ENCODE measurements at places on chromosomes 5 and 9.
A peak's percentile ranks its signal among the peaks of the same experiment; 100 is the strongest.

- DNase-seq, result no peak
Measured at GRCh38 chr5:148957591-148958202, 105.2 kb downstream of the SH3TC2 start.

GRCh38 chr9:134680393-134681060 is 38.9 kb downstream of the COL5A1 start:
- DNase-seq, result no peak

GRCh38 chr5:135438636-135439221 is 8.4 kb downstream of the DCANP1 start:
- DNase-seq, result no peak

- no peak for DNase-seq
Measured at GRCh38 chr5:32135086-32135485, 39.0 kb downstream of the GOLPH3 start.

DNA sequence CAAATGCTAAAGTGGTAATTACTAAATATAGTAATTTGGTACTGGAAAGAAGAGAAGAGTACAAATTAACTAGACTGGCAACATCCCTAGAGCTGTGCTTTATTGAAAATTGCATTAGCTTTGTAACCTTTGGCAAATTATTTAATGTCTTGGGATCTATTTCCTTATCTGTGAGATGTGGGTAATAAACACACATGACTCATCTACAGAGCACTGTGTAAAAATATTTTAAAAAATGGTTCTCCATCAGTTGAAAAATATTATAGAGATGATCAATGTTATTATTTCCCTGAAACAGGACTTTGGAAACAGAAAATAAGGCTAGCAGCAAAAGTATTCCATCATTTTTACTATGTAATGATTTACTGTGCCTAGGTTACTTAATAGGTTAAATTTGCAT is 1698.8 kb upstream of the CDH9 start:
- DNase-seq, result no peak

- DNase-seq, result no peak
Measured at GRCh38 chr9:128764361-128764760, 7.4 kb downstream of the ZER1 start.

DNA sequence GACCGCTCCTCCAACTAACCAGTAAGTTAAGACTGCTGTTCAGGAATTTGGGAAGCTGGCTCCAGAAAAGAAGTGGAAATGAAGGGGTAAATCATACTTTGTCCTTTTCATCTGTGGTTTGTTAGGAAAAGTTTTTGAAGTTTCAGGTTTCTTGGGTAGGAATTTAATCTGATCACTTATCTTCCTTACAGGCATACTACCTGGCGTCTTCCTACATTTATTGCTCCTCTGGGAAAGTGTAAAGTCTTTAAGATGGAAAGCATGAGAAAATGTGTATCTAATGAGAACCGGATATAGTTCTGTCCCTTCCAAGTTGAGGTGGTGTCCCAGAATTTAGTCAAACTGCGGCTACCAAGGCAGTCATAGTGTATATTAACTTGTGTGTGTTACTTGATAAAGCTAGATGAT is 1.3 kb downstream of the RASA1 start:
- no peak for DNase-seq

DNA sequence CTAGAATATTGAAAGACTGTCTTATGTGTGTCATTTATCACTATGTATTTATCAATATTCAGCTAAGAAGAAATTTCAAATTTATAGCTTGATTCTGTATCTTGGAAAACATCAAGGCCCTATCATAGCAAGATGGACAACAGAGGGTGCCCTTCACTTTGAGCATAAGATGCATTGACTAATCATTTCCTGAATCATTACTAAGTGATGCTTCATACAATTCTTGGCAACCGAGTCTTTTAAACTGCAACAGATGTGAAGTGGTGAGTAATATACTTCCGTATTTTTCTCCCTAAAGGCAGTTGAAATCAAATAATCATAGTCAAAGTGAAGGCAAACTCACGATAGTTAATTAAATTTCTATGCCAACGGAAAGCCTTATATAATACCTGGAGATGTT is 318.6 kb upstream of the RGMB start:
- no peak for DNase-seq

GRCh38 chr9:135992486-135993408 is 31.6 kb upstream of the UBAC1 start:
- peak; percentile 78 for DNase-seq

GRCh38 chr9:33781736-33782135 is 13.6 kb upstream of the PRSS3 start:
- DNase-seq, result peak; percentile 68

GRCh38 chr5:139746691-139747582 is 48.7 kb upstream of the PSD2 start:
- DNase-seq, result no peak

- no peak for DNase-seq
Measured at GRCh38 chr9:18606846-18607245, 132.9 kb downstream of the ADAMTSL1 start.

DNA sequence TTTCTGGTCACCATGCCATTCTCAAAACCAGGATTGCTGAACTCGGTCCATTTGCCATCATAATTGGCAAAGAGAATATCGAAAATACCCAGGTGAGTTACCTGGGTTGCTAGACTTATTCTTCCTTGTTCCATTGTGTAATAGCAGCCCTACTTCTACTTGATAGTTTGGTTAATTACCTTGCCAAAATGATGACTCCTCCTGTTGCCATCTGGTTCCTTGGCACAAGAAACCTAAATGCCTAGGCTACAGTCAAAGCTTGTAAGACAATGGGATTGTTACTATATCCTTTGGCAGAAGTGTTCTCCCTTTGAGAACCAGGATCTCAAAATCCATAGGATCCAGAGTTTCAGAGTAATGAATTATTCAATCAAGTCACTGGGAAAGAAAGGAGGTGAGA is 373.2 kb upstream of the ACTBL2 start:
- no peak for DNase-seq

DNA sequence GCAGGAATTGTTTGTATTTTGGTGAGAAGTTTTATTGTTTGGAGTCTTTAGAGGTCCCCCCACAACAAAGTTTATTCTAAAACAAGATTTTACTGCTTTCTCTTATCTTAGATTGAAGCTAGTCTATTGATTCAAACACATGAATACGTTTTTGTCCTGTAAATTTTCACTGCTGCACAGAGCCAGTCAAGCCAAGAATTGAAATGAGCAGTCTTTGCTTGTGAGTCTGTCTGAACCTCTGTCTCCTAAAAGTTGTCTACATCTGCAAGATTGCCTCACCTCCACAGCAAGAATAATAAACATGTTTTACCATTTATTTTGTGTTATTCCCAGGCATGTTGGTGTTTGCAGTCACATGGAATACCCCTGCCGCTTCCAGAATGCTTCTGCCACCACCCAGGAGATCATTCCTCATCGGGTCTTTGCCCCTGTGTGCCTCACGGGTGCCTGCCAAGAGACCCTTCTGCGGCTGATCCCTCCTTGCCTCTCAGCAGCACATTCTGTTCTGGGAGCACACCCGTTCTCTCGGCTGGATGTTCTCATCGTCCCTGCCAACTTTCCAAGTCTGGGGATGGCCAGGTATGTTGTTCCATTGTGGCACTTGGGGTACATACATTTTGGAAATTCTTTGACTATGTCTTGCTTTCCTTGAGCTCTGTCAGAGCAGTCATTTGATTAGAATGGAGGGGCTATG is 74.1 kb downstream of the AOPEP start:
- DNase-seq, result no peak

DNA sequence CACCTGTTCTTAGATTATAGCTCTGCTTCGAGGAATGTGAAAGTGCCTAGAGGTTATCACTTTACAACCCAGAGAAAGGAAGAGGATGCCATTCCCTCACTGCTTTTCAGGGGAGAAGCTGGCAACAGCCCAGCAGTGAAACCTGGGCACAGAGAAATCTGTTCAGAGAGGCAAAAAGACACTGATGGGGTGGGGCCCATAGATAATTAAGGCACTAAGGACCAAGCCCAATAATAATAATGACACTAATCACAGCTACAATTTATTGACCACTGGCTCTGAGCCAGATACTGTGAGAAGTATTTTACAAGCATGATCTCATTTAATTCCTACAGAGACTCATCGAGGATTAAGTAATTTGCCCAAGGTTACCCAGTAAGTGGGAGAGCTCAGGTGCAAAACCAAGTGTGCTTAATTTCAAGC is 168.3 kb downstream of the PIK3R1 start:
- DNase-seq, result no peak

GRCh38 chr5:89105836-89106235 is 222.9 kb upstream of the MEF2C start:
- DNase-seq, result no peak

DNA sequence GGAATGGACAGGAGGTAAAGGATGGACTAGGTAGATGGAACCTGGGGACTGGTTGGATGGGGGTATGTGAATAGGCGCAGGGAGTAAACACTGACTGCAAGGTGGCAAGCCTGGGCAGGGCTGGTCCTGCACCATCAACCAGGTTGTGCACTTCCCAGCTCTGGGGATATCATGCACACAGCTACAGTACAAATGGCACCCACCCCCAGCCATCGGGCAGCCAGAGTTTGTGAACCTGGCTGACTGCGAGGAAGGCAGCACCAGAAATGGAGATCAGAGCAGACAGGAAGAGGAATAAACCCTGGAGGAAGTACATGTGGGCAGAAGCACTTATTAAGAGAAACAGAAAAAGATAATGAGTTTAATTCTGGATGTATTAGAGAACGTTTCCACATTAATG is 229.1 kb downstream of the ESM1 start:
- DNase-seq, result no peak

GRCh38 chr5:179339996-179340395 is 5.3 kb downstream of the ADAMTS2 start:
- DNase-seq, result no peak

DNA sequence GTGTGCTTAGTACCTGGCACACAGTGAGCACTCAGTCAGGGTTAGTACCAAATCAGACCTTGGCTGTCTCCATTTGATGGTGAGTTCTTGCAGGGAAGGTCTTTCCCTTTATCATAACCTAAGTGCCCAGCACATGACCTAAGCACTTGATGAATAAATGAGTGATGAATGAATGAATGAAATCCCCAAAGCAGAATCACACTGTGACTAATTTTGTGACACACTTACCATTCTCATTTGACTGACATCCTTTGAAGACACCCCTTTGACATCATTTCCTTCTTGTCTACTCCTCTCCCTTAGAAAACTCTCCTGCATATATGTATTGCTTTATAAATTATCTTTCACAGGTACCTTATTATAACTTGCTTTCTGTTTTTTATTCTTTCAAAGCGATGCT is 130.2 kb upstream of the ELL2 start:
- DNase-seq, result no peak

- DNase-seq, result no peak
Measured at GRCh38 chr9:121285835-121286687, 18.1 kb downstream of the GSN start.

GRCh38 chr5:180301253-180301652 is 9.4 kb upstream of the MAPK9 start:
- DNase-seq, result no peak

Data from DMS79 (cell line).